ENCODE measurements at places on chromosomes 3 and 15.

- no peak for DNase-seq
Observed at GRCh38 chr3:156727519-156728205, 53.3 kb downstream of the TIPARP start.

DNA sequence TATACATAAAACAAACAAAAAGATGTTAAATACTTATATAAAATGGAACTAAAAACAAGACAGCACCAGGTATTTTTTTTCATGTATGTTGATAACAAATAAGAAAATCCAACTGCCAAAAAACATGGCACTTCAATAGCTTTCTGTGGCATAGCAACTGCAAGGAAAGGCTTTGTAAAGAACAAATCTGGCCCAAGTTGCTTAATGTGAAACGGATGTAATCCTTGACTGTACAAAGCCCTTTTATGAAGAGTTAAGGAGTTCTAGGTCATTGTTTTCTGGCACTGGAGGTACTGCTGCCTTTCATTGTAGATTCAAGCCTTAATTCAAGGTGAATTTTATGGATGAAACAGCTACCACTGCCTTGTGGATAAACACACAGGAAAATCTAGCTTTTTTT is 68.8 kb upstream of the SLC12A8 start:
- no peak for DNase-seq

- DNase-seq = peak; percentile 24
Observed at GRCh38 chr15:79007066-79007465, 62.2 kb upstream of the CTSH start.

- no peak for DNase-seq
Observed at GRCh38 chr3:54574906-54575617, 352.8 kb downstream of the LRTM1 start.

DNA sequence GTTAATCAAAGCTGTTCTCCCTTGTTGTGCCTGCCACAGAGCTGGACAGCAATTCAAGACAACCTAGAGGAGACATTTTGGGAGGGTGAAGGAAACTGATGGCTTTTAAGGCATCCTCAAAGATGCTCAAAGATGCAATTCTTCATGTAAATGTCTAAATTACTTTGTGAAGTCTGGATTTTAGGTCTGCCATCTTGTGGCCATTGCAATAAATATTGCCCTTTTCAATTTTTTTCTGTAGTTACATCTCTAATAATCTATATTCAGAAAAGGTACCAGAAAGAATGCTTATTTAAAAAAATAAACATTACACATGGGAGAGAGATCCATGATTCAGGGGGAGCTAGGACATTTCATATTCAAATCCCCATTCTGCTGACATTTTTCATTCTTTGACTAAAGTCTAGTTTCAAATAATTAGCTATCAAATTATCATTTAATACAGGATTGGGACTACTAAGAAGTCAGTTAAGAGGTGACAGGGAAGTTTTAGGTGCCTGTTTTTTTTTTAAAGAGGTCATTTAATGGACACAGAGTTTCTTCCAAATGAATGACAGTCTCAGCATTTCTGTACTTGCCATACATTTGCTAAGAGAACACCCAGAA is 259.8 kb upstream of the WNT5A start:
- no peak for DNase-seq

DNA sequence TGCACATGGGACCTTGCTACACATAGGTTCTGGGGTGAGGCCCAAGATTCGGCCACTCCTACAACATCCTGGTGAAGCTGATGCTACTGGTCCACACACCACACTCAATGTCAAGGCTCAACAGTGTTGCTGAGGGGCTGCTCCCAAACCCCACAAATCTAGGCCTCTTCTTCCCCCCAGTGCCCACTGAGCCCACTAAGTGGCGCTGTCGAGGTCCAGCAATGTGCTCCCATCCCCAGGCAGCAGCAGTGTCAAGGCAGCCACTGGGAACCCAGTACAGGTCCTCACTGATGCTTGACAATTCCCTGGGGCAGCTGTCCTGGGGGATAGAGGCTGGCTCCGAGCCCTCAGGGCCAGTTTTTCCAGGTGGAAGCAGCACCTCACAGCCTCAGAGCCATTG is 21.5 kb downstream of the SCN5A start:
- DNase-seq = peak; percentile 18

DNA sequence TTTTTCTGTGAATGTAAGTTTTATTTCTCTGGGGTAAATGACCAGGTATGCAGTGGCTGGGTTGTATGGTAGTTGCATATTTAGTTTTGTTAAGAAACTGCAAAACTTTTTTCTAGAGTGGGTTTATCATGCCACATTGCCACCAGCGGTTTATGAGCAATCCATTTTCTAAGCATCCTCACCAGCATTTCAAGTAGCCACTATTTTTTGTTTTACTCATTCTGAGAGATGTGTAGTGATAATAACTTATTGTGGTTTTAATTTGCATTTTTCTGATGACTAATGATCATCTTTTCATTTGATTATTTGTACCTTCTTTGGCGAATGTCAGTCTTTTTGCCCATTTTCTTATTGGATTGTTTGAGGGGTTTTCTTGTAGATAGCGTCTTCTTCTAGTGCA is 56.2 kb downstream of the SPRED1 start:
- peak; percentile 61 for DNase-seq

DNA sequence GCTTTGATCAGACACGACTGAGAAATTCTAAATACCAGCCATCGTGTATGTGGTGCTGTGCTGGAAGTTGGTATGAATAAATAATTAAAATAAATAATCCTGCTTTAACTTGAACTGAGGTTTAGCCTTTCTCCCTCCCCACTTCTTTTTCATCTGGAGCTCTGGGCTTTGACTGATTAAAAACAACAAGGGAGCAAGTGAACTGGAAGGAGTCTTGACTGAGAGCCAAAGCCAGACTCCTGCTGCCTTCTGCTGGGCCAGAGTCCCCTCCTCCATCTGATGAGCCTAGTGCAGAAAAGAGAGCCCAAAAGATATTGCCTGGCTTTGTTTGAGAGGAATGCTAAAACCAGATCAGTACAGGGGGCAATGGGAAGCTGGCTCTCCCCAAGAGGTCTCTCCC is 96.0 kb downstream of the CCNL1 start:
- DNase-seq = no peak

DNA sequence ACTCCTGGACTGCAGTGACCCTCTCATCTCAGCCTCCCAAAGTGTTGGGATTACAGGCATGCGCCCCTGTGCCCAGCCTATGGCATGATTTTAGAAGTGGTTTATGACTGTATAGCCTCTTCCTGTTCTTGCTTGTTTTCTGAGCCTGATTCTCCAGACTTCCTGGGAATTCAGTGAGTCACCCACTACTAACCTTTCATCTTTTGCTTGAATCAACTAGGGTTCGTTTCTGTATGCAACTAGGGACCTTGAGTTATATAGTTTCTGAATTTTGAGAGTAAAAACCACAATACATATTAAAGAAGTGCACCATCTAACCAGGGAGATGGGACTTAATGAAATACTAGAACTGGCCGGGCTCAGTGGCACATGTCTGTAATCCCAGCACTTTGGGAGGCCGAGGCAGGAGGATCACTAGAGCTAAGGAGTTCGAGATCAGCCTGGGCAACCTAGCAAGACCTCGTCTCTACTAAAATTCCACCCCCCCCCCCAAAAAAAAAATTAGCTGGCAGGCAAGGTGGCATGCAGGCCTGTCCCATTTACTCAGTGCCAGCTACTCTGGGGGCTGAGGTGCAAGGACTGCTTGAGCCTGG is 76.0 kb downstream of the ZNF609 start:
- peak; percentile 45 for DNase-seq

DNA sequence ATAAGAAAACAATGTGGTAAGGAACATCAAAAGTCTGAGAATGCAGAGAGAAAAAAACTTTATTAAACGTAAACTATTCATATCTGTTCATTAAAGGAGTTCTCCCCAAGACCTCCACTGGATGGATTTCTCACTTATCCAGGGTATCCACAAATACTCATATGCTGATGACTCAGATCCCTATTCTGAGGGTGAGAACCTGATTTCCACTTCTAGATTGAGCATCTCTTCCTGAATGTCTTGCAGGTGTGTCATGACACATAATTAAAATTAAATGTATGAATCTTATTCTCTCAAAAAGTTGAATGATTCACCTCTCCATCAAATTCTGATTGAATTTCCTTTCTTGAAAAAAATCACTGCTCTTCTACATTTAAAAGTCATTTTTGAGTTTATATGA is 199.9 kb downstream of the MFSD1 start:
- DNase-seq = no peak

DNA sequence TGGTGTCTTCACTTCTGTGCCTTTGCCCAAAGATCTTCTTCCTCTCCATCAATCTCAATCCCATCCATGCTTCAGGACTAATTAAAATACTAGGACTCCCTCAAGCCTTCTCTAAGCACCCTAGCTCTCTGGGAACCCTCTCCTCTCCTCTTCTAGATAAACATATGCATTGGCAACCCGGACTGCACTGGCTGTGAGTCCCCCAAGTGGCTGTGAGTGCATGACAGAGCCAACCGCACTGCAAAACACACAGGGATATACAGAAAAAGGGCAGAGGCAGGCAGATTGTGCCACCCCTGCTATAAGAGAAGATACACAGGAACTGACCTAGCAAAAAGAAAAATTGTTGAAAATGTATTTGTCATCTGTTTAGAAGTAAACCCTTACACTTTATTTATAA is 457.1 kb downstream of the MFSD1 start:
- no peak for DNase-seq

- no peak for DNase-seq
Observed at GRCh38 chr15:91183596-91183995, 83.5 kb downstream of the SV2B start.

All from activated CD4-positive, alpha-beta T cell treated with anti-CD3 and anti-CD28 coated beads, Interleukin-2, amount 50 U/mL, for 16 hours (primary cell).